ENCODE measurements at places on chromosomes 7 and 10.

DNA sequence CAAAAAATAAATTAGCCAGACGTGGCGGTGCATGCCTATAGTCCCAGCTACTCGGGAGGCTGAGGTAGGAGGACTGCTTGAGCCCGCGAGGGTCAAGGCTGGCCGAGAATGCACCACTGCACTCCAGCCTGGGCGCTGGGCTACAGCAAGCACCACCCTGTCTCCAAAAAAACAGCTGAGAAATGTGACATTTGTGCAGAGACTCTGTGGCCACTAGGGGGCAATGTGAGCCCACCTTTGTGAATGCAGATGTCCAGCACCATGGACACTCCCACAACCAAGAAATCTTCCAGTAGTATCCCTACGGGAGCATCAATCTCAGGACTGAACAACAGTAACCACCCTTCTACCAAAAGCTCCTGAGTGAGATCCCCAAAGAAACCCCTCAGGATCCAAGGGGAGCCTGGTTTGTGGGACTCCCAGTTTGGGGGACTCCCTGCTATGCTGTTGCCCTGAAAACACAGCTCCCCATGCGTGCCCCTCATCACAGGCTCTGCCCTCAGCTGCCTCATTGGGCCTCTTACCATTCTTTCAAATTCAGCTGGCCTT, 6.2 kb upstream of the AHCYL2 start:
- peak; percentile 59 for DNase-seq

DNA sequence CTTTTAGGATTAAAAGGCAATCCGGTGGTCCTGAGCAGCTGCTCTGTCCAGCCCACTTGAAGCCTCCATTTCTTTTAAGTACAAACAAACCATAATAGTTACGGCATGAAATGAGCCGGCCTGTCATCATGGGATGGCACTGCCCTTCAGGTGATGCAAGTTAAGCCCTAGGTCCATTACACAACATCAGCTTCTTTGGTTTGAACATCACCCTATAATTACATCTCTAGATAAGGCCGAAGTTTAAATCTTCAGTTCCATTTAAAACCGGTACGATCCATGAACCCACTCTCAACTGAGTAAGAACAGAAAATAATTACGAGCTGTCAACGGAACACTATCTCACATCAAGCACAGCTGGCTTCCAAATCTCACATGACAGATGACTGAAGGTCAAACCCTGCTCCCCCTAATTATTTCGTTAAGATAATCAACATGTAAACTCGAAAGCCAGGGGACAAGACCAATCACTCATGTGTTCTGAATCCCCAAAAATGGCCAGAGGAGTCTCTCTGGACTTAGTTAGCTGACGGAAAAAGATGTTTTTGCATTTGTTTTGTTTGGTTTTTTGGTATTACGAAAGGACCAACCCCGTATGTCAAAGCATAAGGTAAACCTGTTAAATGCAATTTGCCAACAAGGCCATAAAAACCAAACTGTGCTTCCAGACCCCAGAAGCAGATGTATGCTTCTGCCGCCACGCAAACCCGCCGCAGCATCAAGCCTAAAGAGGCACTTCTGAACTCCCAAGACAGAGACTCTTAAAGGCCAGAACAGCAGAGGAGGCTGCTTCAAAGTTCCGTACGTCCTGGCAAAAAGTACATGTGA, 10.8 kb downstream of the GNA12 start:
- DNase-seq: no peak

GRCh38 chr7:133355822-133356221, 102.9 kb downstream of the EXOC4 start:
- no peak for DNase-seq

DNA sequence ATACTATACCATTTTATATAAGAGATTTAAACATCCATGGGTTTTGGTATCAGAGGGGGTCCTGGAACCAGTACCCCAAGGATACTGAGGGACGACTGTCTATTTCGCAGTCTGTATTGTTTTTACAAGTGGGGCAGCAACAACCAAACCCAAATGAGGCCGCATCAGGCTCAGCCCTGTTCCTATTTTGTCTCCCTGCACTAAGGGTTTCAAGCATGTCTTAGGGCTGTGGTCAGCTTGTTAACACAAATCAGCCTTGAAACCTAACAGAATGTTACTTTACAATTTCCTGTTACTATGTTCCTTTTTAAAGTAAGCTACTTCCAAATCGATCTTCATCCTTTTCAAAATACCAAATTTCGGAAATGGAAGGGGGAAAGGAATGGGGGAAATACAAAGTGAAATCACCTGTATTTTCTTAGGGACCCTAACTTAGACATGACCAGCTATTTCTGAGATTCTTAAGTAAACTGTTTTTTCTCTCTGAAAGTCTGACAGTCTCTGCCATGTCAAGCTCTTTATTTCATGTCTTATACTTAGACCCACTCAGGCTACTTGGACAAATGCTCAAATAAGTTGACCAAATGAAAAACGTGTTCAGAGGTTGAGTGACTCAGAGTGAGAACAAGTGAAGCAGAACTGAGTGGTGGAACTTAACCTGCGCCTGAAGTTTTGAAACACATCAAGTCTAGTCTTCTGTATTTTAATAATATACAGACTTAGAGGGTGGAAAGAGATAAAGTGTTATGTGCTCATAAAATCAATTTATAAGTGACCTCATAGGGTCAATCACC, 75.8 kb downstream of the C1GALT1 start:
- DNase-seq: no peak

- no peak for DNase-seq
Observed at GRCh38 chr10:100811752-100812750, 66.7 kb downstream of the PAX2 start.

Data from activated CD4-positive, alpha-beta T cell treated with anti-CD3 and anti-CD28 coated beads, Interleukin-2, amount 50 U/mL, for 24 hours (primary cell).